ENCODE measurements at places on chromosomes 3 and 15.

GRCh38 chr3:89613241-89613640 lies 505.8 kb downstream of the EPHA3 start:
- DNase-seq, result no peak

- no peak for DNase-seq
Measured at GRCh38 chr15:101445562-101446517, 43.7 kb downstream of the PCSK6 start.

DNA sequence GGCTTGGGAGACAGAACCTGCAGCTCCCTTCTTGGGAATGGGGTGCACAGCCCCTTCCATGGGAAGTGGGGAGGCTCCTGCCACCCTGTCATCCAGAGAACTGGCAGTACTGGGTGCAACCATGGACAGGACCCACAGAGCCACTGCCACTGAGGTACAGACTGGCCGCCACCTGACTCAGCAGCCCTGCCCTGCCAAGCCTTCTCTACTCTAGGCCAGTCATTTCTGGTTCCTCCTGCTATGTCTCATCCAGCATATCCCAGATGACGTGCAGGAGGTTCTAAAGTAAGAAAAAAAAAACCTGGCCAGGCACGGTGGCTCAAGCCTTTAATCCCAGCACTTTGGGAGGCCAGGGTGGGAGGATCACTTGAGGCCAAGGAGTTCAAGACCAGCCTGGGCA lies 76.9 kb upstream of the RPL32 start:
- no peak for DNase-seq

GRCh38 chr3:10213156-10213792 lies 35.0 kb upstream of the TATDN2 start:
- DNase-seq, result no peak

DNA sequence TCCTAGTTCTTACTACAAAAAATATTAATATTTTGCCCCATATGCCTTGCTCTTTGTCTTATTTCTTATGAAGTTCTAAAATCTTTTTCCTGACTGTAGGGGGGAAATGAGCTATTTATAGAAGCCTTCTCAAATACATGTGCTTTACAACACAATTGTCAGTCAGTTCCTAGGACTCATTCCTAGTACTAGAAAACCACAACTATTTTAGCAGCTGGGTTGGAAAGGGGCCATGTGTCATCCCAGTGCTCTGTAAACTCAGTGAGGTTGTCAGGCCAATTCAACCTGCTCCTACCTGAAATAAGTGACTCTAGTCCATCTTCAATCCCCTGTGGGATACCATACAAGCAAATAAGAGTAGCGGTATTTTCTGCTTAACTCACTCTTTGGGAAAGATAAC lies 153.8 kb downstream of the ULK4 start:
- DNase-seq, result no peak

All from NCI-H187 treated with DMSO at 0.1 percent for 48 hours (cell line).